Kidney tubule cell (primary cell): ENCODE measurements at places on chromosomes 4 and X.

DNA sequence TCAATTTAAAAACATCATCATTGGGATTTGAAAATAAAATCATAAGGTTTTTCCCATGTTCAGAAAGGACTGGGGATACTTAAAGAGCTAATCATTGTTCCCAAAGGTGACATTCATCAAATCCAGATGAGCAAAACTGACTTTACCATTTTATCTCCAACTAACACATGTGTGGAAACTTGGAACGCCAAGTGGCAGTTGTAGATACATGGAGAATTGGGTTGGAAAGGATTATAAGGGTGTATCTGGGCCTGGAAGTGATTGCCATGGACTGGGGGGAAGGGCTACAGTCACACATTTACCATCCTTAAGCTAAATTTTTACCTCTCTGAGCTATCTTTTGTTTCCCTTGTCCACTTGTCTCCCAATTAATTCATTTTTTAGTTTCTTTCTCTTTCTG is 203.4 kb downstream of the SLC39A8 start:
- DNase-seq = no peak

GRCh38 chrX:42242004-42242403 is 318.6 kb upstream of the CASK start:
- no peak for DNase-seq

- DNase-seq = no peak
These were observed 79.6 kb upstream of the GC start for GRCh38 chr4:71863457-71863856.

DNA sequence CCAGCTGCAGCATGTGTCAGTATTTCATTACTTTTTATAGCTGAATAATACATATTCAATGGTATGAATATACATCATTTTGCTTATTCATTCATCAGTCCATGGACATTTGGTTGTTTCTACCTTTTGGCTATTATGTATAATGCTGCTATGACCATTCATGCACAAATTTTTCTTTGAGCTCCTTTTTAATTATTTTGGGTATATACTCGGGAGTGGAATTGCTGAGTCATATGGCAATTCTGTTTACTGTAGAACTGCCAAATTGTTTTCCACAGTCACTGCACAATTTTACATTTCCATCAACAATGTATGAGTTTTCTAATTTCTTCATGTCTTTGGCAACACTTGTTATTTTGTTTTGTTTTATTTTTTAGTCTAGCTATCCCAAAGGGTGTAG is 405.9 kb upstream of the PITX2 start:
- no peak for DNase-seq

GRCh38 chrX:2592279-2592678 is 91.5 kb upstream of the DHRSX start:
- DNase-seq = no peak

DNA sequence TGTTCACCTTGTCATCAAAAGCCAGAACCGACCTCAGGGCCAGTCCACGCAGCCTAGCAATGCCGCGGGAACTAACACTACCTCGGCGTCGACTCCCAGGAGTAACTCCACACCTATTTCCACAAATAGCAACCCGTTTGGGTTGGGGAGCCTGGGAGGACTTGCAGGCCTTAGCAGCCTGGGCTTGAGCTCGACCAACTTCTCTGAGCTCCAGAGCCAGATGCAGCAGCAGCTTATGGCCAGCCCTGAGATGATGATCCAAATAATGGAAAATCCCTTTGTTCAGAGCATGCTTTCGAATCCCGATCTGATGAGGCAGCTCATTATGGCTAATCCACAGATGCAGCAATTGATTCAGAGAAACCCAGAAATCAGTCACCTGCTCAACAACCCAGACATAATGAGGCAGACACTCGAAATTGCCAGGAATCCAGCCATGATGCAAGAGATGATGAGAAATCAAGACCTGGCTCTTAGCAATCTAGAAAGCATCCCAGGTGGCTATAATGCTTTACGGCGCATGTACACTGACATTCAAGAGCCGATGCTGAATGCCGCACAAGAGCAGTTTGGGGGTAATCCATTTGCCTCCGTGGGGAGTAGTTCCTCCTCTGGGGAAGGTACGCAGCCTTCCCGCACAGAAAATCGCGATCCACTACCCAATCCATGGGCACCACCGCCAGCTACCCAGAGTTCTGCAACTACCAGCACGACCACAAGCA is 898 bp downstream of the UBQLN2 start:
- peak; percentile 85 for DNase-seq

GRCh38 chrX:133440081-133440796 is 24.9 kb upstream of the GPC4 start:
- DNase-seq = no peak
